ENCODE measurements at places on chromosomes 5 and 9. TPM values are rescaled to one million over a fixed set of nuclear protein-coding genes. Genes with fewer than 3 reads are reported as not detected.

- DNase-seq = no peak
Observed at GRCh38 chr9:113381909-113382411, 5.2 kb upstream of the HDHD3 start.

Gene MAMDC2
- total RNA-seq = not detected

- no peak for DNase-seq
Observed at GRCh38 chr9:78363221-78363620, 66.3 kb downstream of the PSAT1 start.

DNA sequence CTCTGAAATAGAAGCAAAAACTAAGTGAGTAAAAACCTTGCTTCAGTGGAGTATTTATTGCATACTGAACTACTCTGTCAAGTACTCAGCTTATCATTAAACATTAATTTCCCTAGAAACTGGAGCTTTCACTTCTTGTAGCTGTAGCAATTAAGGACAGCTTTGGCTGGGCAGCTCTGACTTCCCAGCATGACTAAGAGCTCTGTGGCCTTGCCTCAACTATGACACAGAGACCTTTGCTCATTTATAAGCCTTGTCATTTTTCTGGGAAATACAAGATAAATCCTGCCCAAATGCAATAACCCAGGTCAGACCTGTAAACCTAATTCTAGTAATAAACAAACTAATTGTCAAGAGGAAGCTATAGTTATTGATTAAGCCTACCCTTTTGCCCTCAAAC is 65.4 kb upstream of the STK32A start:
- DNase-seq = no peak

Gene DMGDH
- total RNA-seq = 0.87 TPM

Gene MYMK
- total RNA-seq = not detected

- no peak for DNase-seq
Observed at GRCh38 chr9:72262063-72262462, 102.9 kb downstream of the ZFAND5 start.

- no peak for DNase-seq
Observed at GRCh38 chr5:145854651-145855258, 18.1 kb downstream of the GRXCR2 start.

GRCh38 chr9:34691936-34692315 is 850 bp upstream of the CCL19 start:
- no peak for DNase-seq

DNA sequence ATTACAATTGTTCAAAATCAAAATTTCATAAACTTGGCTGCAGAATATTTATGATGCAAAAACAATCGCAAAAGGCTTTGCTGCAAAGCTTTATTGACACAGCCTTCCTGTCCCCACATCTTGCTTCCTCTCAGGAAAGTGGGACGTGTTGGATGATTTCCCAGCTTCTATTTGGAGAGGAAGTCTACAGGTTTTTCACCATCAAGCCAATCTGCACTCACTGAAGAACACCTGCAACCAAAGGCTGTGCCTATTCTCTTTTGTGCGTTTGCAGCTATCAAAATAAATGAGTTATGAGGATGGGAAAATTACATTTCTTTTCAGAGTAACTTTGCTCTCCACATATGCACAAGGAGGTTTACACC is 214.4 kb downstream of the PLK2 start:
- DNase-seq = no peak

GRCh38 chr5:42880496-42881150 is 68.9 kb upstream of the SELENOP start:
- no peak for DNase-seq

- DNase-seq = no peak
Observed at GRCh38 chr9:118568704-118569103, 800.5 kb downstream of the BRINP1 start.

Gene TRAPPC13
- 18.8 TPM for total RNA-seq

DNA sequence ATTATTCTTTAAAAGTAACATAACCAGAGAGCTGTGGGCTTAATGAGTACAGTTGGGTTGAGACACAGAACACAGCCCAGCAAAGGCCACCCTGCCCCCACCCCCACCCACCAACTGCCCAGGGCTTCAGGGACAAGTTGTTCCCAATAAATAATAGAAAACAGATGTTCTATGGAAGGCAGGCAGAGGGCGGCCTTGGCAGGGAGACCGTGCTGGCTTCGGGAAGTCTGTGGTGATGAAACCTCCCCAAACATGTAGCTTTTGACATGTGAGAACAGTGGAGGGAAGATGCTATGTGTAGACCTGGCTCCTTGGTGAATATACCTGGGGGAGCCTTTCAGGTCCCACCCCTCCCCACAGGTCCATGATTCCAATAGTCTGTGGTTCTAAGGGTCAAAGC is 10.0 kb downstream of the TRAF1 start:
- no peak for DNase-seq

- DNase-seq = no peak
Observed at GRCh38 chr5:1930880-1931603, 48.3 kb upstream of the IRX4 start.

Gene ATP10B
- total RNA-seq = not detected

- DNase-seq = no peak
Observed at GRCh38 chr9:19378164-19378563, 1.9 kb downstream of the RPS6 start.

- no peak for DNase-seq
Observed at GRCh38 chr9:115980976-115981375, 172.6 kb upstream of the PAPPA start.

Gene LHX2
- total RNA-seq = 0.49 TPM

Gene RFX3
- total RNA-seq = 37.2 TPM

- DNase-seq = peak; percentile 44
Observed at GRCh38 chr9:98774746-98775145, 21.6 kb downstream of the ANKS6 start.

DNA sequence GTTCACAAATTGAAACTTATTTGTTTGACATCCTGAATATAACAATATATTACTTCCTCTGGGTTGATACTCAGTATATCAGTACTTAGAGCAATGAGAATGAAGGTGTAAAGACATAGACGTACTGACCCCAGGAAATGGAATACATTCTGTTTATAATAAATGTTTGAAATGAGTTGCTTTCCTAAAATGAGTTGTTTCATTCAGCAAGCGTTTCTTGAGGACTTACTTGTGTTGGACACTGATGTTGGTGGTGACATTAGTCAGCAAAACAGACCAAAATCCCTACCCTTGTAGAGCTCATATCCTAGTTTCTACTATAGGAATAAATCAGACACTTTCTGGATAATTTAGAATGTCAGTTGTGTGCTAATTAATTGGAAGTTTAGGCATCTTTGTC is 184.3 kb downstream of the ZDHHC21 start:
- DNase-seq = no peak

- no peak for DNase-seq
Observed at GRCh38 chr5:42923710-42924109, 112.0 kb upstream of the SELENOP start.

DNA sequence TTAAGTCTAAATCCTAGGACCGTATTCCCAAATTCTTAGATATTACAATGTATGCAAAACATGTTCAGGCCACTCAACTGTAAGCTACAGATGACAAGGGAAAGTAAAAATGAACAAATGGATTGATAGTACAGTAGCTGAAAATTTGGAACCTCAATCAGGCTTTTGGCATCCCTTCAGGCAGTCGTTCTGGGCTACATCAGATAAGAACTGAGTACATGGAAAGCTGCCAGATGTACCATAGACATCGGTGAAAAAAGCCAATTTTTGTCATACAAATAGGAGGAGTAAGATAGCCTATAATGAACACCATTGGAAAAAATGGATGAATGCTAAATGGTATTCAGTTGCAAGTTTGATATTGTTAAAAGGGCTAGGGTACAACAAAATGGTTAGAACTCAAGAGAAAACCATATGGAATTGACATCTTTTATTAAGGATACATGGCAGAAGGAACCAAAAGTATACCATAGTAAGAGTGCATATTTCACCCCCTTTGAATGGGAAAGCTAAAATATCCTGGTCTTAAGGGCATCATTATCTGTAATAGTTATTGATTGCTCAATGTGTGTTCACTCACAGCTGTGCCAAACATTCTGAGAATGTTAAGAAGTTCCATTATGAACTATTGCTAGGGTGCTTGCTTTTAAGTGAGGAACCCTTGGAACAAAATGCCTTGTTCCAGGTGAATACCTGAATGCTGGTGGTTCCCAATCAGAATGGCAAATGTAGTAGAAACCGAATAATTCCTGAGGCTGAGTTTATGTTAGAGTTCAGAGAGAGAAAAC is 86.4 kb downstream of the NR3C1 start:
- DNase-seq = no peak

Gene STKLD1
- total RNA-seq = 2.7 TPM

- DNase-seq = no peak
Observed at GRCh38 chr9:125343518-125344275, 82.1 kb downstream of the GAPVD1 start.

Gene RIMOC1
- total RNA-seq = 33.1 TPM

- DNase-seq = no peak
Observed at GRCh38 chr5:34742061-34742460, 85.9 kb downstream of the RAI14 start.

- DNase-seq = no peak
Observed at GRCh38 chr5:156147261-156147943, 179.6 kb upstream of the SGCD start.

GRCh38 chr9:134136118-134136995 is 475 bp downstream of the WDR5 start:
- DNase-seq = peak; percentile 48

Data from B cell (primary cell).